Coronary artery (tissue), 2 donors: ENCODE measurements at places on chromosomes 2 and 18.

DNA sequence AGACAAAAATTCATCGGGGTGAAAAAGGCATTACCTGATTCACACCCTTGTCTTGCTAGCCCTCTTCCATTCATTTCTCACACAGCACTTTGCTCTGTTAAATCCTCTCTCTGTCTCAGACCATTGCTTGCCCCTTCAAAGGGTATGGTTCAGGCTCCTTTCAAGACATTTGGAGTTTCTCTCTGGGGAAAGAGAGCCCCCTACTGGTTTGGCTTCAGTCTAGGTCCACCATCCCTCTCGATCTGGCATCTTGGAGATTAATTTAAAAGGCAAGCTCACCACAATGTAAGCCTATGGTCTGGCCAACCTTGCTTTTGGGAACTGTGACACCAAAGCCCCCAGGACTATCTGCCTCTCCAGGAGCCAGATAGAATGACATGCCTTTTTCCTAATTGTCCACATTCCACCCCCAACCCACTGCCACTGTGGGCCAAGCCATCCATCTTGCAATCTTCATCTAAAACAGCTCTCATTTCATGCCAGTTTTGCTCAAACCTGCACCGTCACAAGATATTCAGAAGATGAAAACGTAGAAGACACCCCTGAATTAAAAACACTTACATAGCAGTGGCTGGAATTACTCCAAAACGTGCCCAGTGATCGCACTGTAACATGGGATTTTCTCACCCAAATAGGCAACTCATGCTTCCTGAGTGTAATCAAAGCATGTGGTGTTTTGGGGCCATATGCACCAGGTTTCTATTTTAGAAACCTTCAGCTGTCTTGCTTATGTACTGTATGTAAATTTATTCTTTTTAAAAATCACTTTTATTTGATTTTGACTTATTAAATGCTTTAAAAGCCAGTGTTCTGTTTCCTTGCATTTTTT, 93.9 kb downstream of the FARSB start:
- no peak for DNase-seq

GRCh38 chr18:11327391-11328009, 178.1 kb upstream of the PIEZO2 start:
- DNase-seq: no peak

DNA sequence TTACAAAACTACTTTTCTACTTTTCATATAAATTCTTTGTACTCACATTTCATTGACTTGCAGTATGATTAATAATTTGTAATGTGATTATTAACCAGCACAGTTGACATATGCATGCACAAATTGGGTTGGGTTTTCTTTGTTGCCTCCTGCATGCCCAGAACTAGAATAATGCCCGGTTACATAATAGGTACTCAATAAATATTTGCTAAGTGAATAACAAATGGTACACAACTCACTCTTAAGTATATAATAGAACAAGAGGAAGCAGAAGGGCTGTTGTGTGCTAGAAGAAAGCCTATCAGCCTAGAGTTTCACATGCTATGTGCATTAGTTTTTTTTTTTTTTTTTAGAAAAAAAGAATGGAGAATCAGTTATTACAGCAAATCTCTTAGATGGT, 9.3 kb downstream of the RDH14 start:
- no peak for DNase-seq

- no peak for DNase-seq
Observed at GRCh38 chr2:190179754-190180312, 117.3 kb upstream of the MSTN start.

DNA sequence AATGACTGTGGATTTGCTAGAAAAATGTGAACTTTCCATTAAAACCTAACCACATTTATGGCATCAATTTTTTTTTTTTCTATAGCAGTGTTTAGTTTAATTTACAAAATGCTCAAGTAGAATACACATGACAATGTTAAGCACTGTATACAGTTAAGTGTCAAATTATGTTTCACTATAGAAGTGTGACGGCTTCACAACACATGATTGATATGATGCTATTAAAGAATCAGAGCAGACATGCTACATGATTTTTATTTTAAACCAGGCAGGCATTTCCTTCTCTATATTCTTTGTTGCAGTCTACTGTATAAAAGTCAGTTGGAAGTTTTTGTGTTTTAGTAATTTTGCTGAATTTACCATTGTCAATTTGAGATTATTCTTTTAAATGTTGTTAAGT, 43.6 kb downstream of the PROKR1 start:
- DNase-seq: no peak

DNA sequence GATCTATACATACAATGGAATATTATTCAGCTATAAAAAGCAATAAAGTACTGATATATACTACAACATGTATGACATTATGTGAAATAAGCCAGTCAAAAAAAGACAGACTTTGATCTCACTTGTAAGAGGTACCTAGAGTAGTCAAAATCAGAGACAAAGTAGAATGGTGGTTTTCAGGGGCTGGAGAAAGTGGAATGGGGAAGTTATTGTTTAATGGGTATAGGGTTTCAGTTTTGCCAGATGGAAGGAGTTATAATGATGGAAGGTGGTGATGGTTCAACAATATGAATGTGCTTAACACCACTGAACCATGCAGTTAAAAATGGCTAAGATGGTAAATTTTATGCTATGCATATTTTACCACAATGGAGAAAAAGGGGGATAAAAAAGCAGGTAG, 6.3 kb downstream of the COBLL1 start:
- DNase-seq: no peak

DNA sequence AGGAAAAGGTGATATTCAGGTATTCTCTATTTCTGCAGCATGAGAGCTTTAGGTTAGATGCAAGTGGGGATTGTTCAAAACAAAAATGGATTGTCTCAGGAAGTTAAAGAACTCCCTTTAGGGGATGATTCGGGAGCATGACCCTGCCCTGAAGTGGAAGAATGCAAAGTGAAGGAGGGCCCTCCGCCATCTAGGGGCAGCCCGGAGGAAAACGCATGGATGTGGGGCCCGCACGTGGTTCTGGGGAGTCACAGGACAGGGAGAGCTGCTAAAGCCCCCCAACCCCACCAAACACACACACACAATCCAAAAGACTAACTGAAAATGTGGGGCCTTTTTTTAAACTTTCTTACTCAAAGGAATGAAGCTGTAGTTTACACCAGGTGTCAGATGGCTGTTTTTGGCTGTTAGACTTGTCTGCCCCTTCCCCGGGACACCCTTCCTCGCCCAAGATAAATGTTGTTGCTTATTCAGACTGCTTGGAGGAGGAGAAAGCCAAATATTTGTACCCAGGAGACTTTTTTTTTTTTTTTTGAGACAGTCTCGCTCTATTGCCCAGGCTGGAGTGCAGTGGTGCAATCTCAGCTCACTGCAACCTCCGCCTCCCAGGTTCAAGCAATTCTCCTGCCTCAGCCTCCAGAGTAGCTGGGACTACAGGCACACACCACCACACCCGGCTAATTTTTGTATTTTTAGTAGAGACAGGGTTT, 78.8 kb downstream of the HNRNPLL start:
- DNase-seq: no peak

DNA sequence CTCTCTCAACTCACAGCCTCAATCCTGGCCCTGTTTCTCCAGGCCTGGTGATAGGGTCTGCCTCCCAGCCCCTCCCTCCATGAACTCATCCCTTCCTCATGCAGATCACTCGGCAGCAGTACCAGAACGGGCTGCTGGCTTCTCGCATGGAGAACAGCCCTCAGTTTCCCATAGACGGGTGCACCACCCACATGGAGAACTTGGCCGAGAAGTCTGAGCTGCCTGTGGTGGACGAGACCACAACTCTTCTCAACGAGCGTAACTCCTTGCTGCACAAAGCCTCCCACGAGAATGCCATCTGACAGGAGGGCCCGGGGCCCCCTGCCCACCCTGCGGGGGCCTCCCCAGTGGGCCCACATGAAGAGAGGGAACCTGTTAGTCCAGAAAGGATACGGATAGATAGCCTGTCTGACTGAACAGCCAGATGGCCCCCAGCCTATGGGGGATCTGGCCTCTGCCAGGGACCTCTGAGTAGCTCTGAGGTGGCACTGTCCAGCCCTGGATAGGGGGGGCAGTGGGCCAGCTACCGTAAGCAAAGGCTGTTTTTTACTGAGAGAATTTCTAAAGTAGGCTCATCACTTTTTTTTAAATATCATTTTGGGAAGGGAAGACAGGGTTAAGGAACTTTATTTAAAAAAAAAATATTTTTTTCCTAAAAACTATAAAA, 6.7 kb upstream of the CNNM3 start:
- DNase-seq: no peak

GRCh38 chr2:58448065-58448507, 207.0 kb upstream of the FANCL start:
- DNase-seq: no peak

DNA sequence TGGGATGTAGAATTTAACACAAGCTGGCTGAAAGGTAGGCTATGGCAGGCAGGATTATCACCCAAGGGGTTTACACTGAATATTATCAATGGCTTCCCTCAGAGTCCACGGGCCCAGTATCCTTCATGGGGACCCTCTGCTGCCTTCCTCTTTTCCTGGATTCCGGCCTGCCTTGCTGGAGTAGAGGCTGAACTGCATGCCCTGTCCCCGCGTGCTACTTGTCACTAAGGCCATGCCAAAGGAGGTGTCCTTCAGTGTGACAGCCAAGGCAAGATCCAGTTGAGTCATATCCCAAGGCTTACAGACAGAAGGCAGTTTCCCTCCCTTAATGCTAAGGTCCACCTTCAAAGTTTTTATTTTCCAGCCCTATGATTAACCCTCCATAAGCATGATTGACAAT, 156.3 kb downstream of the CYP26B1 start:
- DNase-seq: peak; percentile 41

- no peak for DNase-seq
Observed at GRCh38 chr2:42752816-42753813, 10.8 kb downstream of the OXER1 start.

GRCh38 chr2:182740701-182741100, 24.6 kb downstream of the DNAJC10 start:
- no peak for DNase-seq

DNA sequence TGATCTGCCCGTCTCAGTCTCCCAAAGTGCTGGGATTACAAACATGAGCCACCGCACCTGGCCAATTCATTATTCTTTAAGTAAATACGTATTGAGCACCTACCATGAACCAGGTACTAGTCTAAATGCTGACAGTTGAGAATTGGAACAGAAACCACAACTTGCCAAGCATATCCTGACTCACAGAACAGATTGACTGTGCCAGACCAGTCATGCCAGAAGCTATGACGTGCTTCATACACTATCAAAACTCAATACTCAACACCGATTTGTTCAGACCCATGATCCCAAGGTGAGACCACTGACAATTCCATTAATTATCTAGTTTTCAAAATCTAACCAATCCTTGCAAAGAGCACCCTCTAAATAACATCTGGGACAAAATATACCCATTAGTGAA, 148.6 kb downstream of the B3GNT2 start:
- DNase-seq: no peak

DNA sequence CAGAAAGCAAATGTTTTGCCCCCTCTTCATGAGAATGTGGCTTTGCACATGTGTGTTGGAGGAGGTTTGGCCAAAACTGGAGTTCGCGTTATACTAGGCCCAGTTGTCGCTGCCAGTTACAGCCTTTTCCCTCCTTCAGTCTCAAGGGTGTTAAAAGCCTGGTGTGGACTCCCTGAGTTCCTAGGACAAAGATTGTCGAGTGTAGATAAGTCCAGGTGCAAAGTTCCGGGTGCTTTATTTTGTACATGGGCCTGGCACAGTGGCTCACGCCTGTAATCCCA, 542 bp upstream of the RNF103 start:
- DNase-seq: no peak

- no peak for DNase-seq
Observed at GRCh38 chr2:105954891-105955290, 210.2 kb downstream of the NCK2 start.

DNA sequence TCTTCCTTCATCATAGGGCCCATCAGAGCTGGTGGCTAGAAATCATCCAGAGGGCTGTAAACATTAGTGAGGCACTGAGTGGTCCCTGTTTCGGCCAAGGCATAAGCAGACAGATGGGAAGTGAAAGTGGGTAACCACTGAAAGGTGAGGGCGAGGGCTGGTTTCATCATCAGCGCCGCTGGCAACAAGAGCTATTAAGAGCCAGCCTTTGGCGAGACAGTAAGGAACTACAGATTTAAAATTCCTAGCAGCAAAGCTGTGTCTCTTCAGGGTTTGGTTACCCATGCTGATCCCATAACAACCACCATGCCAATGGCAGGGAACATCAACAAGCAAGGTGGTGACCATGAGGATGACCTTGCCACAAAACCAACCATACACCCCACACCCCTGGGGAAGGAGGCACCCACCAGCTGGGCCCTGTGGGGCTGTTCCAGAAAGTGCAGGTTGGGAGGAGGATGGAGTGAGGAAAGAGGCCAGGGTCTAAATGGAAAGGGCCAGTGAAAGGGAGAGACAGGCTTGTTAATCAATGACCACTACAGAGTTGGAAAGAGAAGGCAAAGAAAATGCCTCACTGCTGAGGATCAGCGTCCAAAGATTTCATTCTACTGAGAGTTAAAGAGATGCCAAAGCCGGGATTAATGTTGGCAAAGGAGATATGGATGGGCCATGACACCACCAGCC, 9.0 kb upstream of the SLC20A1 start:
- no peak for DNase-seq

DNA sequence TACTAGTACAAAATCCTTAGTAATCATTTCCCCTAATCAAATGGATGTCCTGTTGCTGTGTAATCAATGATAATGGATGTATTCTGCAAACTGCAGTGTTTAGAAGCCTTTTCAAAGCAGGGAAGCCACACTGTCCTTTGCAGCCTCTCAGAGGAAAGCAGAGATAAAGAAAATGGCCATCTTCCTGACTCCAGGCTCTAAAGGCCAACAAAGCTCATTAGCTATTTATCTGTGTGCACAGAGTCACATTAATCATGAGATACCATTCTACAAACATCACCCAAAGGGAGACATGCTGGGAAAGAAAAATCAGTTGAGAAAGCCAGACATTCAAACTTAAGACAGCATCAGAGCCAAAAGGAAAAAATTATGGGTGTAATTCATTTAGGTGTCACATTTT, 165.0 kb downstream of the RAD51AP2 start:
- DNase-seq: no peak

DNA sequence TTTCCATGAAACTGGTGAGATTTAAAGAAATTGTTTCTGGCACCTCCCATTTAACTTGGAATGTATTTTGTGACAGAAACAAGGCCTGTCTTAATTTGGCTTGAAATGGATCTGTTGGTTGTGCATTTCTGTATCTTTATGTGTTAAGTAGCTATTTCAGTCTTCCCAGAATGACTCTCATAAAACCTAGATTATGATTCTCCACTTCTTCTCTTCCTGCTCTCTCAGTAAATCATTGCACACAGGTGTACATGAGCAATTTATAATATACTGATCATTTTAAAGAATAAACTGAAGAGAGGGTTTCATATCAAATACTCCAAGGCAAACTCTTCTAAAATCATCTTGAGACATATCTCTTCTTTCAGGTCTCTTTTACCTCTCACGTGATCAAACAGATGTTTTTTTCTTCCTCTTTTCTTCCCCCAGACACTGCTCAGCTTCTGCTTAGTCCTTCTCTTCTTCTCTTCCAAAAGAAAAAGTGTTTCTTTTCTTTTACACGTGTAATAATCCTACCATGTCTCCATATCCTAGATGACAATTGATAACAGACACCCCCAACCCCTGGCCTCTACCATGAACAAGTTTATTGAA, 112.0 kb downstream of the PPP1R1C start:
- DNase-seq: no peak
